ENCODE measurements at places on chromosomes 12 and 14.

GRCh38 chr14:66359500-66359899 is 126.7 kb upstream of the CCDC196 start:
- no peak for DNase-seq

DNA sequence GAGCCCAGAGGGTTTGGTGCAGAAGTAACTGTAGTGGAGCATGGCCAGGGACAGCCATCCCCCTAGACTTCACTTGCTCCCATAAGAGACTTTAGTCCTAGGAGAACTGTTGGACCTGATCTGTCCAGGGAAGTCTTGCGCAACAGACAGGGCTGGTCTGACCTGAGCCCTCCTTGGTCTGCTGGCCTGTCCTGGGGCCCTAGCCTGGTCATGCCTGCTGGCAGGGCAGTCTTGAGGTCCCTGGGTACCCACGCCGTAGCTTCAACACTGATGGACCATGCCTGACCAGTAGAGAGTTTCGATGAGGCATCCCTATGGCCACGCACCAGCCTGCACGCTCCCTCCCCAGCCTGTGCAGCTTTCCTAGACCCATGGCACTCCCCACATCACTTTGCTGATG is 305.7 kb downstream of the GPHN start:
- no peak for DNase-seq

GRCh38 chr12:93668919-93669418 is 8.2 kb upstream of the CRADD start:
- DNase-seq: no peak

GRCh38 chr12:64583771-64584421 is 26.4 kb upstream of the RASSF3 start:
- DNase-seq: no peak

DNA sequence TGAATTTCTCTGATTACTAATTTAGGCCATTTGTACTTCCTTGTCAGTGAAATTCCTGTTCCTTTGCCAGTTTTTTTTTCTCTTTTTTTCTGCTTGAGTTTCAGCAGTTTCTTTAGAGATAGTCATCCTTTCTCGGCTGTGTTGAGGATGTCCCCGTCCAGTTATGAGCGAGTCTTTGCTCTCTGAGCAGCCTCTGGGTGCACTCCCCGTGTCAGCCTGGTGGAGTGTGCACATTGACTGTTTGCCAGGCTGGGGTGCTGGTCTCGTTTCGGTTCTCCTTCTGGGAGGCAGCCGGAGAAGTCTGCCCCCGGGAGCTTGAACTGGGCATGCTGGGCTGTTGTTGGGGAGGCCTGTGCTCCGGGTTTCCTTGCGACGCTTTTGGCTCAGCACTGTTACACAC is 3.0 kb downstream of the PACS2 start:
- DNase-seq: no peak

DNA sequence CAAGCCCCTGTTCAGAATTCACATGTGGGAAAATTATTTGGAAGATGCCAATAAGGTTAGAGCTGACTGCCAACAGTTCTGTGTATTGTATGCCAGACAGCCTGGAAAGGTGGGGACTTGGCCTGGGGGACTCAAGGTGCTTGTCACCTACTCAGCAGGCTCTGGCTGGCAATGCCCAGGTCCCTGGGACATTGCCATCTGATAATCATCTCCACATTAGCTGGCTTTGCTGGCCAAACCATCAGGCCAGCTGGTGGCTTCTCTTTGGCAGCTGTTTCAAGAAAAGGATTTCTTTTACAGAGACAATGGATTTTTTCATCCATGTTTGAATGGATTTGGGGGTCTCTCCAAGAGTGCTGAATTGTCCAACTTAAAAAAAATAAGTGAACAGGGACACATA is 165.2 kb downstream of the BRMS1L start:
- no peak for DNase-seq

DNA sequence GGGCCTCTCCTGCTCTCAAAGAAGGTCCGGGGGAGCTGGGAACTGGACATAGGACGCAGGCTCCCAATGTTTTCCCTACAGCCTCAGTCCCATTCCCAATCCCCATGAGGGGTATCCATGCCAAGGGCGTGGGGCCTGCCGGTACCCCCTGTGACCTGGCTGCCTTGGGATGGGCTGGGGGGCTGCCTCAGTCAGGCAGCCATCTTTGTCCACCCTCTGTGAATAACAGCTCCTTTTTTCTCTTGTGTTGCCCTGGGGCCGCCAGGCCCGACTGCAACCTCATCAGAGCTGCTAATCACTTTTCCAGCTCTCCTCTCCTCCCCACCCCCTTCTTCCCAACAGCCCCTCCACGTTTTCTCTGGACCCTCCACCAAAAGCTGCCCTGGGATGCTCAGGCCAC is 11.2 kb downstream of the FIGNL2 start:
- DNase-seq: no peak

GRCh38 chr12:24645254-24645653 is 303.6 kb downstream of the BCAT1 start:
- no peak for DNase-seq

- no peak for DNase-seq
Observed at GRCh38 chr12:25377469-25378177, 126.9 kb upstream of the KRAS start.

DNA sequence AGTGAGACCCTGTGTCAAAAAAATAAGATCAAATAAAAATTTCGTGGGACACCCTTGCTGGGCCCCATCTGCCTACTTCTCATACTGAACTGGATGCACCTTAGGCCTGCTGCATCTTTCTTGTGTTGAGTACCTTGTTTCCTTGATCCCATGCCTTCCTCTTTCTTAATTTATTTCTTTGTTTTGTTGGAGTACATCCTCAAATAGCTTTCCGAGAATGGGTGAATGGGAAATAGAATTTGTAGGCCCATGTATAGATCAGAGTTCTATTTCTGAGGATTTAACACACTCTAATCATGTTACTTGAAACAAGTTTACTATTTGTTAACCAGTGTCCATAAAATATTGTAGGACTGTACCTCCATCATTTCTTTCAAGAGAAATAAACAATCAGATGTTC is 23.6 kb downstream of the KCNMB4 start:
- DNase-seq: no peak

- DNase-seq: no peak
Observed at GRCh38 chr12:58491306-58491705, 429.0 kb downstream of the LRIG3 start.

GRCh38 chr14:74314576-74314975 is 11.8 kb upstream of the ABCD4 start:
- no peak for DNase-seq

DNA sequence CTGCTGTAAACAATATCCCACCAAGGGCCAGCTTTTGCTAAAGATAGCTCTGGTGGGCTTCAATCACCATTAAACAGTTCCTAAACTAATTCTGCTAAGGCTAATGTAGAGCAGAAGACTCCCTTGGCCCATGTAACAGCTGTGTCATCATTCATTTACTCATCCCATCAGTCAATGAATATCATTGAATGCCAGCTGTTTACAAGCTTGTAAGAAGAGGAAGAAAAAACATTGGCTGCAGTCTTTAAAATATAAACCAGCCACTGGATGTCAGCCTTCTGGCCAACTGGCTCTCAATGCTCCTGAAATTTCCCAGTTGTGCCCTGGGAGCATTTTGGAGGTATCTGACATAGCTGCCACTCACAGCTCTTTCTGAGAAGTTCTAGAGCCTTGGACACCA is 18.0 kb upstream of the MAP3K9 start:
- no peak for DNase-seq

- DNase-seq: no peak
Observed at GRCh38 chr14:105888784-105889665, 362.6 kb downstream of the TMEM121 start.

DNA sequence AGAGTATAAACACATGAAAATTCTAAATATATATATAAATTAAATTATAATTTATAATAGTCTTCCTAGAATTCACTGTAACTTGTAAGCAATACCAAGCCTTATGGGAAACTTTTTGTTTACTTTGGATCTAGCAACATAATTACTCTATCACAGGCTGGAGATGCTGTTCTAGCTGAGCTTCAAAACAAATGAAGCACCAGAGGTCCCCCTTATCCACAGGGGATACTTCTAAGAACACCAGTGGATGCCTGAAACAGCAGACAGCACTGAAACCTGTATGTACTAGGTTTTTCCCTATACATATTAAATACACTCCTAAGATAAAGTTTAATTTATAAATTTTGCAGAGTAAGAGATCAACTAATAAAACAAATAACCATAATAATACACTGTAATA is 96.6 kb downstream of the CDK17 start:
- DNase-seq: no peak

DNA sequence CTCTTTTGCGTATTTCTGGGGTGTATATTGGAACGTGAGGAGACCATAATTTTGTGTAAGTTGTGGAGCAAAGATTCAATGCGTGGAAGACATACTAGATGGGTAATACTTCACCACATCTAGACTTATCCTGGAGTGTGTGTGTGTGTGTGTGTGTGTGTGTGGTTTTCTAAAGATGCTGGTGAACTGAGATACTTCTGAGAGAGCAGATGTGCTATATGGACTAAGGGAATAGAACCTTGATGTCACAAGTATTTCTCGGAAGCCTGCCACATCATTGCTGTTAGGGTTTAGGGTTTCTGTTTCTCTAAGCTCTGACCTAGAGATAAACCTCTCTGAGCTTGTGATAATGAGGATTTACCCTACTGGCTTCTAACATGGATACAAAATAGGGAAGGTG is 138.8 kb downstream of the DACT1 start:
- DNase-seq: no peak

GRCh38 chr12:41981758-41982157 is 162.9 kb downstream of the GXYLT1 start:
- no peak for DNase-seq

GRCh38 chr12:117921929-117922777 is 46.6 kb downstream of the KSR2 start:
- DNase-seq: no peak

DNA sequence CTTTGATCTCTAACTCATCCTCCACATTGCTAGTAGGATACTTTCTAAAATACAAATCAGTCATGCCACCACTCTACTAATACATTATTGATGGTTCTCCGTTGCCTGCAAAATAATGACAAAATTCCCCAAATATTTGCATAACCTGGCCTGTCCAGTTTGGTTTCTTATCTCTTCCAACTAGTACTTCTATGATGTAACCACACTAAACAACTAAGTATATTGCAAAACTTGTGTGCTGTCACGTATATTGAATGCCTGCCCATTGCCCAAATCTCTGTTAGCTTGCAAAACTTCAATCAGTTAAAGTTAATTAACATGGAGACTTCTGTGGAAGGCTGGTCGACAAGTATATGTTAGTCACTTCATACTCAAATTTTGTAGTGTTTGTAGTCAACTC is 6.5 kb downstream of the OR6C74 start:
- DNase-seq: no peak

GRCh38 chr12:123120452-123121166 is 30.3 kb downstream of the PITPNM2 start:
- DNase-seq: no peak

DNA sequence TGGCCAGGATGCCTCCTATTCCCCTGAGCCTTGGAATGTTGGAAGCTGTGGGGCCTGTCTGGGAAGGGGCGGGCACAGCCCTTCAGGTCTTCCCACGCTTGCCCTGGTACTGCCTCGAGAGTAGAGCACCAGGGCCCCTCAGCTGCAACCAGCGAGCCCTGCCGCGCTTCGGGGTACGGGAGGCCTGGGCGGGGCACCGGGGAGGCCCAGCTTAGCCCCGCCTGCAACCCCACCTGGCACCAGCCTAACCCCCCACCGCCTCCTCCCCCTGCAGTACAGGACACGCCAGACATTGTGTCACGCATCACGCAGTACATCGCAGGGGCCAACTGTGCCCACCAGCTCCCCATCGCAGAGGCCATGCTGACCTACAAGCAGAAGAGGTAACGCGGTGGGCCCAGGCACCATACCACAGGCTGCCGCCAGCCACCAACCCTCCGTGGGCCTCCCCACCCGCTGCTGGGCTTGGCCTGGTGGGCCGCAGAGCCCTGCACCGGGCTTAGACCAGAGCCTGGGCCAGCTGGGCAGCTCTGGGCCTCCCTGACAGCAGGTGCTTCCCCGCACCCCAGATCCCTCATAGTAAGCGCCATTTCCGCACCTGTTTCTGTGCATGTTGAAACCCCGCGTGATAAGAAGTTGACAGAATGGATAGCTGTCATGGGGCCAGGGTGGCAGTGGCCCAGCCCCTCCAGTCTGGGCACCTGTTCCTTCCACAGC is 13.6 kb upstream of the TEX22 start:
- DNase-seq: no peak

- no peak for DNase-seq
Observed at GRCh38 chr12:116717466-116718437, 20.1 kb downstream of the SPRING1 start.

DNA sequence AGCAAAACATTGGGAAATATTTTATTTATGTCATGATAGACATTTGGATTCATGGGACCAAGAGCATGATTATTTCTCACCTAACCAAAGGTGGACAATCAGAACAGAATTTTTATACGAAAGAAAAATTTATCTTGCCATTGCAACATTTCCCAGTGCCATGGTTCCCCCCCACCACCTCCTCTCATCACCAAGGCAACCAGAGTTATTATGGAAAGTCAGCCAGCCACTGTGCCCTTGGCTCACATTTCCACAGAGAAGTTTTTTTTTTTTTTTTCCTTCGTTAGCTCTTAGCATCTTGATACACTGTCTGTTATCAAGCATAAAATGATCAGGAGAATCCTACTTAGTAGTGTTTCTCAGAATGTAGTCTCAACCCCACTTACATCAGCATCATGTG is 176.4 kb upstream of the TMTC1 start:
- no peak for DNase-seq

DNA sequence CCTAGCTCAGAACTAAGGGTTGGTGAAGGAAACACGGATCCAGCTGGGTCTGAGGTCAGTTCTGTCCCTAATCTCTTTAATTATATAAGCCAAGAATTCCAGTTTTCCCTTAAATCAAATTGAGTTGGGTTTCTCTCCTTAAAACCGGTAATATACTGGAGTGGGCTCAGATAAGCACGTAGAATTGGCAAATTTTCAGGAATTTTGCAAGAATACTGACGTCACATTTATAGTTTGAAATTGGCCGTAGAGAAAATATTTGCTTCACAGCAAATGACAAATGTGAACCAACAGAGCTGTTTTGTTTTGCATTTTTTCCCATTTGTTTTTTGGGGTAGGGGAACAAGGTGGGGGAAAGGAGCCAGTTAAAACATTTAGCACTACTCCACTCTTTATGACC is 17.4 kb downstream of the C12orf50 start:
- no peak for DNase-seq

GRCh38 chr12:64931981-64932380 is 107.5 kb downstream of the TBC1D30 start:
- DNase-seq: no peak

- no peak for DNase-seq
Observed at GRCh38 chr12:47954058-47954457, 9.3 kb upstream of the TMEM106C start.

GRCh38 chr12:111413442-111414086 is 7.8 kb downstream of the SH2B3 start:
- DNase-seq: no peak

All from effector memory CD4-positive, alpha-beta T cell (primary cell).